ENCODE measurements at places on chromosomes 4 and X.
A peak's percentile ranks its signal among the peaks of the same experiment; 100 is the strongest.

DNA sequence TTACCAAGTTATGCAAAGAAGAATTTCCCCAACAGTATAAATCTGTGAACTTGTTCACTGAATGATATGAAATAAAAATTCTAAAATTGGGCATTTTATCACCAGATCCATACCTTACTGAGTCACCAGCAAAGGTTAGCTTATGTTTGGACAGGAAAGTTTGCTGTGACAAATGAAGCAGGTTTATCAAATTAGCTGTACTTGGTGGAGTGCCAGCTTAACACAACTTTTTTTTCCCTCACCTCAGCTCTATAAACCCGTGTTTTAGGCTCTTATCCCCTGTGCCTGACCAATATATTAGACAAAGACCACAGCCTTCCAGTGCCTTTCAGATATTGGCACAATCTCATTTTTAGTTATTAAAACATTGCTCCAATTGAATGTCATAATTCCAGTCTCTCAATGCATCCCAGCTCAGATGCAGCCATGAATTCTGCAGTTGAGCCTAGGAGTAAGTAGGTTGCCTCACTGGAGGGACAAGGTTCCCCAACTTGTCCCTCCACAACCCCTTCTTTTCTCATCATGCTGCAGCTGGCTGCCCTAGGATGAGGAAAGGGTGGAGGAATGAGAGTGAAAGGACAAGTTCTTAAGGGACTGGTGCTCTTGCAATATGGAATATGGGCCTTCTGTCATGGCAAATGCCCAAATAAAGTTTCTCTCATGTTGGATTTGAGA, 27.0 kb upstream of the PDGFC start:
- no peak for DNase-seq

DNA sequence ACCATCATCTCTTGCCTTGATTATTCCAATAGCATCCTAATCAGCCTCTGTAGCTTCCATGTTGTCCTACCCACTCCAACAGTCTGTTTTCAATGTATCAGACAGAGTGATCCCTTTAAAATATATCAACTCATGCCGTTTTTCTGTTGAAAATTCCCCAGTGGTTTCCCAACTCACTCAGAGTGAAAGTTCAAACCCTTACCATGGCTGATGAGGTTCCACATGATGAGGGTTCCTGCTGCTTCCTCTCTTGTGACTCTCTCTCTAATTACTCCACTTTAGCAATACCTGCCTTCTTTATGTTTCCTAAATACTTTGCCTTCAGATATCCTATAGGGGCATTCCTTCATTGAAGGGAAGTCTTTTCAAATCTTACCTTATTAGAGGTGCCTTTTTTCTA, 334.7 kb downstream of the PPP1R2C start:
- DNase-seq: no peak

- peak; percentile 58 for DNase-seq
These were observed 89.8 kb downstream of the UCHL1 start for GRCh38 chr4:41346306-41347061.

GRCh38 chr4:572594-572993, 3.5 kb downstream of the TMEM271 start:
- no peak for DNase-seq

GRCh38 chr4:185865901-185866328, 53.9 kb upstream of the SORBS2 start:
- peak; percentile 85 for DNase-seq

GRCh38 chr4:98516042-98516440, 142.4 kb downstream of the TSPAN5 start:
- DNase-seq: peak; percentile 93

- no peak for DNase-seq
These were observed 8.6 kb upstream of the CCDC149 start for GRCh38 chr4:24921491-24921890.

DNA sequence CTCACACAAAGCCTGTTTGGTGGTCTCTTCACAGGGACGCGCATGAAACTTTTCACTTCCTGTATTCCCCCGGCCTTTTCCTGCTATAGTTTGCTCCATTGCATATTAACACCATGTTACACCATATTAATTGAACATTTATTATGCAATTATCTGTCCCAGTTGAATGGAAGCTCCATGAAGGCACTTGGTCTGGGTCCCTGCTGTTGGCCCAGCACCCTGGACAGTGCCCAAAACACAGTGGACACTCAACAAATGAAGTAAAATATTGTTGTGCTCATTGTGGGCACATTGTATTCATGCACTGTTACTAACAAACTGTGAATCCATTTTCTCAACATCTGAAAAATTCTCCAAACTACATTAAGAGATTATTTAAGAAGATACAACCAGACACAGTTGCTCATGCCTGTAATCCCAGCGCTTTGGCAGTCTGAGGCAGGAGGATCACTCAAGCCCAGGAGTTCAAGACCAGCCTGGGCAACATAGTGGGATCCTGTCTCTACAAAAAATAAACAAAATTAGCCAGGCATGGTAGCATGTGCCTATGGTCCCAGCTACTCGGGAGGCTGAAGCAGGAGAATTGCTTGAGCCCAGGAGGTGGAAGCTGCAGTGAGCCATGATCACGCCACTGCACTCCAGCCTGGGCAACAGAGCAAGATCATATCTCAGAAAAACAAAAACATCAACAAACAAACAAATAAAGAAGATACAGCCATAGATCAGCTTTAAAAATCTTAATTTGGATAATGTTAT, 292.7 kb upstream of the TENM3 start:
- no peak for DNase-seq

DNA sequence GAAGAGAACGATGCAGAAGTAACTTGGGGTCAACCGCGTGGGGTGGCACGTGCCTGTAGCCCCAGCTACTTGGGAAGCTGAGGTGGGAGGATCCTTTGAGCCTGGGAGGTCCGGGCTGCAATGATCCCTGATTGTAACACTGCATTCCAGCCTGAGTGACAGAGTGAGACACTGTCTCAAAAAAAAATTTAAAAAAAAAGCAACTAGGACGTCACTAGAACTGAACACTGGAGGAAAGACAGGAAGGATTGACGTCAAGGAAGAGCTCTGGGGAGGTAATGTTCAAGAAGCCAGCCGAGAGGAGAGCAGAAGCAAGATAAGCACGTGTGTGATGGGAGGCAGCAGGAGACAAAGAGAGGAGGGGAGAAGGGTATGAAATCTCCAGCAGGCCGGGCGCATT, 28.7 kb downstream of the S100G start:
- DNase-seq: peak; percentile 47

GRCh38 chr4:41057467-41057866, 156.9 kb downstream of the APBB2 start:
- peak; percentile 77 for DNase-seq

DNA sequence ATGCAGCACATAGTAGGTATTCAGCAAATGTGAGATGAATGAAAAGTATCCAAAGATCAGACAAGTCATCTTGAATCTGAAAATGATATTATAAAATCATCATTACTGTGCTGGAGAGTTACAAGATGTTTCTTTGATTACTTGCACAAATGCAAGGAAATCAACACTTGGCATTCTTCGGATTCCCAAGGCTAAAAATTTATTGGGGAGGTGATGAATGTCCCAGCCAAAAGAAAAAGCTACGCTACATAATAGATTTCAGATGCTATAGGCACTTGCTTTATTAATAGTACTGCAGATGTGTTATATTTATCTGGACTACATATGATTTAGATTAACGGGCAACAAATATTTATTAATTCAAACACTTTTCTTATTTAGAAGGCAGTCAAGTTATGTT, 286.7 kb upstream of the TENM3 start:
- no peak for DNase-seq

- peak; percentile 26 for DNase-seq
These were observed 6.4 kb upstream of the HAUS7 start for GRCh38 chrX:153476666-153477363.

- DNase-seq: no peak
These were observed 330.5 kb upstream of the GALNT7 start for GRCh38 chr4:172838111-172838510.

- peak; percentile 6 for DNase-seq
These were observed 31.0 kb downstream of the NSDHL start for GRCh38 chrX:152861826-152862225.

- DNase-seq: no peak
These were observed 11.5 kb downstream of the ABCG2 start for GRCh38 chr4:88146891-88147290.

GRCh38 chrX:37781814-37782213, 2.0 kb downstream of the CYBB start:
- DNase-seq: no peak

DNA sequence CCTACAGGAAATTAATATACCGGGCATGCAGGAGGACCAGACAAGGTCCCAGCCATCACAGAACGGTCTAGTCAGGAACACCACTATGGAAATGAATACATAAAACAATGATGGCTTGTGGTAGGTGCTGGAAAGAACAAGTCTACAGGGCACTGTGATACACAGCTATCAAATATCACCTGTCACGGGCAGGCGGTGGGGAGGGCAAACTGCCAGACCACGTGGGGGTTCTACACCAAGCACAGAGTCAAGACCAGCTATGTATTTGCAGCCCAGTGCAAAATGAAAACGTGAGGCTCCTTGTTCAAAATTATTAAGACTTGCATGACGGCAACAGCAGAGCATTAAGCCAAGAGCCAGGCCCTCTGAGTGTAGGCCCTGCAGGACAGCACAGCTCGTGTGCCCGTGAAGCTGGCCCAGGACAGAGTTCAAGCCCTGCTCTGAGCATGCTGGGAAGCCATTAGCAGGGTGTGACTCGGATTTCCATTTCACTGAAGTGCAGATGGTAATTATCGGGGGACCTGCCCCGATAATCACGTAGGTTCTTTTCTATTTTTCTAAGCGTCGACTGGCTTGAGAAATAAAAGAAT, 83.6 kb downstream of the JAKMIP1 start:
- DNase-seq: no peak

DNA sequence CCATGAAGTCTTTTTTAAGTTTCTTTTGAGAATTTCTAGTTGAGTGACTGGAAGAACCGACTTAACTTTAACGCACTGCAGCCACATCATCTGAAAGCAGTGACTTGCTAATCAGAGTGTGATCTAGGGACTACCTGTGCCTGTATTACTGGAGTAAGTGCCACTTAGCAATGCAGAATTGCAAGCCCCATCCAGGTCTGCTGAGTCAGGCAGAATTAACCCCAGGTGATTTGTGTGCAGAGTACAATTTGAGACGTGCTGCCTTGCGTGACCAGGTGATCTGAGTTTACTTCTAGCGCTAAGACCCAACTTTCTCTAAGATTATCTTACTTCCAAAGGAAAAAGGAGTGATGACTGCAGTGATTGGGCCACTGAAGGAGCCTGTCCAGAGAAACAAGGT, 85.3 kb downstream of the CLCN4 start:
- DNase-seq: no peak

GRCh38 chr4:184114431-184114830, 103.2 kb downstream of the ENPP6 start:
- no peak for DNase-seq

DNA sequence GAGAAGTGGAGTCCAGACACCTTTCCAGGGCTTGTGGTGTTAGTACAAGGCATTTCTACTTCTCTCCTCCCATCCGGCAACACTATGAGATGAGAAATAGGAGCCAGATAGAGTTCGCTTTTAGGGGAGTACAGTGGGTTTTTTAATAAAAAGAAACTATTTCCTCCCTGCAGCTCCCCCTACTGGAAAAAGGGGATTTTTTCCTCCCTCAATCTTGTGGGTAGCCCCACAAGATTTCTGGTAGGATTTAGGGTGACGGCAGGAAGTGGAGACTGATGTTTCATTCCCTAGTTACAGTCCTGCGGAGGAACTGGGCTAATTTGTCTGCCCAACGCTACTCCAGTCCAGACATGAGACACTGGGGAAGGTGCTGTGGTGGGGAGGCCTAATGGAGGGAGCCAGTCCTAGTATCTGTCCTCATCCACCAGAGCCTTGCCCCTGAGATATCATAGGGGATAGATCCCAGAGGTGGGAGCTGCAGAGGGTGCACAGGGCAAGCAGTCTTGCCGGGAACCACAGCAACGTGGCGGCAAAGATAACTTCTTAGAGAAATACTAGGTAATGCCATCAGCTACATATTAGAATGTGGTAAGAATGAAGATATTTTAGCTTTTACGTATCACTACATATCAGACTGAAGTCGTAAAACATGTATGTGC, 45.5 kb upstream of the PRKG2 start:
- no peak for DNase-seq

- peak; percentile 95 for DNase-seq
These were observed 5.5 kb upstream of the SMIM20 start for GRCh38 chr4:25908491-25908901.

DNA sequence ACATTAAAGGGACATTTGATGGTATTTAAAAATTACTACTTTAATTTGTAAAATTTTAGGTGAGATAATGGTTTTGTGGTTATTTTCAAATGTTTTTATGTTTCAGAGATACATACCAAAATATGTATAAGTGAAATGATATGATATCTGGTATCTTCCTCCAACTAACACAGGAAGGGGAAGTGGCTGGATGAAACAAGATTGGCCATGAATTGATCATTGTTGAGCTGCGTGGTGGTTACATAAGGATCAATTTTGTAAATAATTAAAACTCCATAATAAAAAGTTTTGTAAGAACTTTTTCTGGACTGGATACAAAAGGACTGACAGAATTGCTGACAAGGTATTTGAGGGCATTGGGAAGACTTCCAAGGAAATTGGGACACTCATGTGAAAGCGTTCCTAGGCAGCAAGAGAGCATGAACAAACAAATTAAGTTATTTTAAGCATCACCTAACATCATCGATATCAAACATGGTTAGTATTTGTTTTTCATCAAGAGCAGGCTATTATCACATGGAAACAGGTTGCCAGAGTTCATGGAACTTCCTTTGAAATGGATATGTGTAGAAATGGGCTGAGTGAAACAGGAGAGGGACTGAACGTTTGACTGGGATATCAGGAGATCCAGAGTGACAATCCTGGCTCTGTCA, 4.4 kb upstream of the PGM2 start:
- DNase-seq: no peak

DNA sequence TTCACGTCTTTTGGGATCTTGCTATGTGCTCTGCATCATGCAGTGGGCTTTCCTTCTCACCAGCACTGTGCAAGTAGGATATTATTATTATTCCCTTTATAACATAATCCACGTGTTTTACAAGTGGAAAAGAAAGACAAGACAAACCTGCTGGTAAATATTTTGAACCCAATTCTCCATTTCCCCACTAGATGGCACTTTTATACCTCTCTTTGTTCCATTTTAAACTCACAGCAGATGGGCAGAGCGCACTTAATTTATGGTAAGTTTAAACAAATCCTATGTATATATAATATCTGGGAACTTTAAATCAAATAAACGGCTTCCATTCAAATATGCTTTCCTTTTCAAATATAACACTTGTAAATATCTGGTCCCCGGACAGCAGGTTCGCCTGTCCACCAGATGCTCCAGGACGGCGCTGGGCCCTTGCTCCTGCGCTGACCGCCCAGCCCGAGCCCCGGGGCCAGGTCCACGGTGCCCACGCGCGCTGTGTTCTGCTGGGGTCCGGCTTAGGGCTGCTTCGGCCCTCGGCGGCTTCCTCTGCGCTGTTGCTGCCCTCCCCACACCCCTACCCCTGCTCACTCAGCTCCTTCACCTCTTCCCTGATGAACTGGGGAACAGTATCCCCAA, 31.1 kb downstream of the F11 start:
- DNase-seq: peak; percentile 67

Data from iris pigment epithelial cell (primary cell).